ENCODE measurements at places on chromosomes 4 and X. TPM values are rescaled to one million over a fixed set of nuclear protein-coding genes. Genes with fewer than 3 reads are reported as not detected.

DNA sequence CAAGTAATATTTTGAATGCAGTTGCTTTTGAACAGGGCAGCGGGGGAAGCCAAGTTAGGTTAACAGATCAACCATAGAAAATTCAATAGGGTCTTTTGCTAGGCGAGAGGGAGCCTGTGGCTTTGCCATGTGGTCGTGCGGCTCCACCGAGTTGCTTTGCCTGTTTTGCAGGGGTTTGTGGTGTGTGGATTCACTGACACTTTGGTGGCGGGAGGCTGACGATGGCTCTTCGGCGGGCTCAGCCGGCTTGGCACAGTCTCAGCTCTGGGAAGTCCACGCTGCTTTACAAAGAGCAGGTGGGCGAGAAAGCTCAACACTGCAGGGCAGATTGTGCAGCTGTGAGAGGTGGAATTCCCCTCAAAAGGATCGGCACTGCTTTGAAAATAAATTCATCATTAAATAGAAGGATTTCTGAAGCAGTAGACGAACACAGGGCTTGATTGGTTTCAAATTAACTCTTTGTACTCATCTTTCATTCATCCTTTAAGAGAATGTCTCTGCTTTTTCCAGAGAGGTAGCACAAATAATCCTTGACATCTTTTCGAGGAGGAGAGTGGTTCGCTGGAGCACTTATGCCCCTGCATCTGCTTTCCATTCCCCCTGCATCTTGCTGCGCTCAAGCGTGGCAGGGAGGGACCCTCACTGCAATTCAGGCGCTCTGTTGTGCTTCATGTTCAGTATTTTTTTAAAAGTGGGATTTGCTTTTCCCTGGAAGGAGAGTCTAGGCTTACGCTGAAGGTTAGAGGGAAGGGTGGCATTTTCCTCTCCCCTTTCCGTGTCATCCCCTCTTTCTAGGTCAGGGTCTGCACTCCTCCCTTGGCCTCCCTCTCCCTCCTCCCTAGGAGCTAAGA lies 201.8 kb upstream of the LEF1 start:
- no peak for DNase-seq

DNA sequence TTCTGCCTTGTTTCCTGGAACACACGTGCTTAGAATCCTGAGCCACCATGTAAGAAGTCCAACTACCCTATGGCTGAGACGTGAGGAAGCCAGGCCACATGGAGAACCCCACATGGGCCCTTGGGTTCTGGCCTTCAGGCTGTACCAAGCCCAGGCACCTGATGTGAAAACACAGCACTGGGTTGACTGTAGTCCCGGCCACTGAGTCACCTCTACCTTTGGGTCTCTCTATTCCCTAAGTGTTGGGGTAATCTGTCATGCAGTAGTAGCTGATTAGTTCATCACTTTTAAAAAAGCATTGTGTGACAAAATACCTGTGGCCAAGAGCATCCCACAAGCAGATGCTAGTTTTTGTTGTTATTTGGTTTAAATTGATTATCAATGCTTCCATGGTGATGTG lies 24.3 kb downstream of the CFAP97 start:
- no peak for DNase-seq

- DNase-seq: no peak
Measured at GRCh38 chr4:15894921-15895916, 43.3 kb downstream of the FGFBP1 start.

- DNase-seq: peak; percentile 14
Measured at GRCh38 chrX:32530802-32531403, 680.4 kb downstream of the DMD start.

DNA sequence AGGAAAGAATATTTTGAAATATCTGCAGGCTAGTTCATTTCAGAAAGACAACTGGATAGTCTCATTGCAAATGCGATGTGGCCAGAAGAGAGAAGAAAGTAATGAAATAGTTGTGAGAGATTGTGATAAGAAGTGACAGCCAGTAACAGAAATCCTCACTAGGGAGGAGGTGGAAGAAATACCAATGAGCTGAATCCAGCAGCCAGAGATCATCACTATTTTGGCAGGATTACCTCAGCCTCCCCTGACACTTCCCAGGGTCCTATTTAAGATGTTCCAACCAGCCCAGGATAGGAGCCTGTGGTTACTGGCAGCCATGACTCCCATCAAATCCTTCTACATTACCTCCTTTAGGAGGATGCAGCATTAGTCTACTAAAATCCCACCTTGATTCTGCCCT lies 76.7 kb upstream of the ARHGAP24 start:
- DNase-seq: peak; percentile 2

DNA sequence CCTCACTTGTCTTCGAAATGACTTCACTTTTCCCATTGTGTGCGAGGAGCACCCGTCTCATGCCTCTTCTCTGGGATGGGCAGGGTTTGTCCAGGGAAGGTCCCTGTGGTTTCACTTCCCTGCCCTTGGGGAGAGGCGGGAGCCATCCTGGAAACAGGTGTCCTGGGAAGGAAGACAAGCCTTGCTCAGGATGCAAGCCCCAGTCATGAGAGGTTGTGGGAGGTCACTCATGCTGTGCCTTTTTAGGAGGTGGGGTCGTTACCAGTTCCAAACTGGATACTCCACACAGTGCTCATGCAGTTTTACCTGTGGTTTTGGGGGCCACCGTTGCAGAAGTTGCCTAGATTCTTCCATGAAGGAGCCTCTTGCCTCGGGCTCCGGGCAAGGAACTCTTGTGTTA lies 3.8 kb downstream of the RGS12 start:
- DNase-seq: no peak

- no peak for DNase-seq
Measured at GRCh38 chr4:122221322-122221721, 69.2 kb downstream of the BLTP1 start.

GRCh38 chr4:132981611-132982010 lies 167.5 kb upstream of the PCDH10 start:
- no peak for DNase-seq

GRCh38 chr4:143424276-143424675 lies 87.6 kb downstream of the GAB1 start:
- DNase-seq: peak; percentile 44

DNA sequence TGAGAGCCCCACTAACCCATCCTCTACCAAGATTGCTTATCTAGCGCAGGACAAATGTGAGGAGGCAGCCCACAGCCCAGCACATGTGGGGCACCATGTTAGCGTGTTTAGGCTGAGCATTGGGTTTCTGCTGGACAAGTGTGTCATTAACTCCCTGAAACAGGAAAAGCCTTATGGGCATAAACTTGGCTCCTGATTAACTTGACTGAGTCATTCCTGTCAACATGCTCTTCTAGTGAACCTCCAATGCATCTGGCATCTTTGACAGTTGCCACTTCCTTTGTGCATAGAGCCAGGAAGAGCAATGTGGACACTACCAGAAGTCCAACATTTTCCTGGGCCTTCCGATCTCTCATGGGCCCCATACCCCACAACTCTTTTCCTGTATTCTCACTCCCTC lies 2.5 kb downstream of the SPIN2A start:
- no peak for DNase-seq

Gene PAK3
- 1.3 TPM for total RNA-seq

DNA sequence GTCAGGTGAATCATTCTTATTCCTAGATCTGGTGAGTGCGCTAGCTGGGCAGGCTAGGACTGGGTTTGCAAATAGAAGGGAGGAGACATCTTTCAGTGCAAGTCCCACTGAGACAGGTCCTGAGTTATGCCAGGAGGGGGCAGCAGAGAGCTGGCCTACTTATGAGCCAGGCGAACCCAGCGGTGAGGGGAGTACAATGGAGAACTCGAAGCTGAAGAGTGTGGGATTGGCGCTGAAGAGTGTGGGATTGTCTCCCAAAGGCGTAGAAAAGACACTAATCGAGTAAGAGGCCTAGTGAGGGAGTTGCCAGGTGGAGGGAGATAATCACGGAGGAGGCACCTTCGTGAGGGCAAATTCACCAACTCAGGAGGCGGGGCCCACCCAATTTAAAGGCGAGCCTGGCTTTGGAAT lies 91.7 kb upstream of the CXorf66 start:
- peak; percentile 55 for DNase-seq

- DNase-seq: no peak
Measured at GRCh38 chr4:40492691-40493090, 137.0 kb downstream of the RBM47 start.

- peak; percentile 32 for DNase-seq
Measured at GRCh38 chr4:163331629-163332376, 593 bp downstream of the NPY1R start.

Gene EIF2S3
- 275 TPM for total RNA-seq

Gene FATE1
- not detected for total RNA-seq

DNA sequence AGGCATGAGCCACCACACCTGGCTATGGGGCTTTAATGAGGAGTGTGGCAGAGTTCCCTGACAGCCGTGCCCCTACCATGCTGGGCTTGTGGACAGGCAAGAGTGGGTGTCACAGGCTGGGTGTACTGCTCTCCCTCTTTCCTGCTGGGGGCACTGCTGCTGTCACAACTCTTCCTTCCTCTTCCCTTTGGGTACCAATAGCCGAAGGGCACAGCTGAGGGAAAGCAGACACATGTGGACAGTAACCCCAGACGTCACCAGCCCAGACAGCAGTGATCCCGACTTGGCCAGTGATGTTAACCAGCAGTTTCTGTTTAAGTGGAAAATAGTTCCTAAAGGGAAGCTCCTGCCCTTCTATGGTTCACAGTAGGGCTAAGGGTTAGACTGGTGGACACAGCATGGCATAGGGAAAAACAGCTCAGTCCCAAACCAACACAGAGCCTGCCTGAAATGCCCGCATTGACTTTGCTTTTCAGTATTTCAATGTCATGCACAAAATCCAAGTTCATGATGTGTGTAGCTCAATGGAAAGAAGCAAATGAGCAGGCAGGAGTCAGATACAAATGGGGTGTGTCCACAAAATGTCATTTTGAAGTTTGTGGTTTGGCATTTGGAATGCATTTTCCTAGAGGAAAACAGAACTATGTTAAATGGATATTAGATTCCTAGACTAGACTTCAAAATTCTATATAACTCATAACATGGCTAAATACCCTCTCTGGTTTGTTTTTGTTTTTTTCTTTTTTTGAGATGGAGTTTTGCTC lies 24.9 kb upstream of the DDX3X start:
- DNase-seq: no peak

- DNase-seq: peak; percentile 90
Measured at GRCh38 chr4:17055788-17056187, 157.3 kb upstream of the LDB2 start.

DNA sequence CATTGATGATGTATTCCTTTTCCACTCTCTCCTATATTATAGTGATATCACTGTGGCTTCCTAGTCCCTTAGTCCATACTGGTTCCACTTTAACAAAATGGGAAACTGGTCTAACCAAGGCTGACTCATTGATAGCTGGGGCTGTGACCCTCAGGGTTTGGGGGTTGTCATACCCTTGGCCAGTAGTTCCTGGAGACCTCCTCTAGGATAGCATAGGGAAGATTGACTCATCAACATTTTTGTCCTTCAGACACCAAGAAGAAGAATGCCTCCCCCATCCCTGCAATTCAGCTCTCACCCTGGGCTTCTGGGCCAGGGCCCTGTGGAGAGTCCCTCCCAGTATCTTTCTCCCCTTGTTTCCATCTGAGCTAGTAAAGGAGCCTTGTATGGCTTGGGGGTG lies 68.8 kb upstream of the PRPS1 start:
- DNase-seq: no peak

DNA sequence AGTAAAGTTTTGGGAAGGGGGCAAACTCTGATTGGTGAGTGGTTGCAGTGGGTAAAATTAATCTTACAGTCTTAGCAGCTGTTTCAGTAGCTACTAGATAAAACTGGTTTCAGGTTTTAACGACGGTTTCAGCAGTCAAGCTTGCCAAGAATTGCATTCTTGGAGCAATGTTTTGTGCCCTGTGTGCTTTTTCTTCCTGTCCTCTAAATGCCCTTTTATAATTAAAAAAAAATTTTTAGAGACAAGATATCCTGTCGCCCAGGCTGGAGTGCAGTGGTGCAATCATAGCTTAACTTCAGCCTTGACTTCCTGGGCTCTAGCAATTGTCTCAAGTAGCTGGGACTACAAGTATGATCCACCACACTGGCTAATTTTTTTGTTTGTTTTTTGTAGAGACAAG lies 6.3 kb upstream of the PPEF2 start:
- no peak for DNase-seq

All from fibroblast of lung (primary cell).